Cerebellar nuclear complex (tissue), 1 donor: ENCODE measurements at places on chromosomes 7 and 10.

DNA sequence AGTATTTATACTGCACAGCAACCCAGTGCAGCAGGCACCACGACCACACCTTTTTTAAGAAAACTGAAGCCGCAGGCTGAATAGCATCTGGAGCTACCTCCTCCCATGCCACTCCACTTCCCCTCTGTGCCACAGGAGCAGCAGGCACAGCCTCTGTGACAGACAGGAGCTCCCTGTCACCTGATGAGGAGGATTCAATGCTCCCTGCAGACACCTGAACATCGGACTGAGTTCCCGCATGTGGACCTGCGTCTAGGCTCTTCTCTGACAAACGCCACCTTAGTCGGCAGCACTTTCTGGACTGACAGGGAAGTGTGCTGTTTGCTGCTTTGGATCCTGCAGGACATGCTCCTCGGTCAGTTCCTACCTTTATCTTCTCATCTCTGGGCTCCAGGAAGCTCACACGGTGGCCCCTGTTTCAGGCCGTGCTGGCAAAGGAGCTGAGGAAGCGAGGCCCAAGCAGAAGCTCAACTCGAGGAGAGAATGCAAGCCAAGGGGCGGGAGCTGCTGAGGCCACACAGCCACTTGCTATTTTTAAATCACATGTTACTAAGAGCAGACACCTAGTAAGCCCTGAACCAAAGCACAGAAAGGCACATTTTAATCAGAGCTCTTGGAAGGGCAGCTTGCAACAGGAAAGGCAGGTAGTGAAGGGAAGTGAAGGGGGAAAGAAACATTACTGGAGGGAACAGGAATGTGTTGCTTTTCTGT lies 56.6 kb downstream of the VOPP1 start:
- DNase-seq: peak; percentile 63

GRCh38 chr10:103651783-103652476 lies 158.4 kb downstream of the NEURL1 start:
- DNase-seq: no peak

GRCh38 chr7:105289704-105290103 lies 99.0 kb downstream of the SRPK2 start:
- DNase-seq: no peak

DNA sequence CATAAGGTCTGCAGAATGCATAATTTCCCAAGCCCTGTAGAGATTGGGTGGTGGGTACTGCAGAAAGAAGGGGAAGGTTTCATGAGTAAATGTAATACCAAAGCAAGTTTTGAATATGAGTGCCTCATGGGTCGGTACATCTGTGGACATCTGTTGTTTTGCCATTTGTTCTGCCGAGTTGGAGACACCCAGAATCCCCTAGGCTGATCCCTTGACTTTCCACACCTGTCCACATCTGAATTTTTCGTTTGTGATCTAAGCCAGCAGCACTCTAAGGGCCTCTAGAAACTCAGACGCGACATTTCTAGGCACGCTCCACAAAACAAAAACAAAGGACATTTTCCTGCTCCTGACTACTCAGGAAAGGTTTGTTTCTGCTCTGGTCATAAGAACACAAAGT lies 11.7 kb upstream of the SLF2 start:
- no peak for DNase-seq

DNA sequence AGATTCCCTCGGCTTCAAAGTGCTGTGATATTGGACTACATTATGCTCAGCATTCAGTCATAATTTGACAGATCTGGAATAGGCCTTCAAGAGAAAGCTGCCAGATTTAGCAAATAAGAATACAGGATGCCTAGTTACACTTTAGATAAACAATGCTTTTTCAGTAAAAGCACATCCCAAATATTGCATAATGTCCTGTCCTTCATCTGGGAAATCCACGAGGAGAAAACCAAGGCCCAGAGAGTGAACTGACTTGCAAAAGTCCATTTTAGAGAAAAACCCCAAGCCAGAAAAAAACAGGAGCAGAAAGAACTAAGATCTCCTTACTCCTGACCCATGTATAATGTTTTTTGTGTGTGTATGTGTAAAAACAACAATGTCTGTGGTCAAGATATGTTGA lies 12.0 kb upstream of the BLNK start:
- no peak for DNase-seq

GRCh38 chr7:82757-83155 lies 109.6 kb upstream of the FAM20C start:
- DNase-seq: no peak

GRCh38 chr7:3578399-3578798 lies 277.3 kb downstream of the SDK1 start:
- no peak for DNase-seq
